ENCODE measurements at places on chromosomes 11 and 22.

- no peak for DNase-seq
Measured at GRCh38 chr11:35629914-35630313, 11.7 kb downstream of the FJX1 start.

- DNase-seq, result no peak
Measured at GRCh38 chr11:8973121-8973520, 8.9 kb upstream of the TMEM9B start.

DNA sequence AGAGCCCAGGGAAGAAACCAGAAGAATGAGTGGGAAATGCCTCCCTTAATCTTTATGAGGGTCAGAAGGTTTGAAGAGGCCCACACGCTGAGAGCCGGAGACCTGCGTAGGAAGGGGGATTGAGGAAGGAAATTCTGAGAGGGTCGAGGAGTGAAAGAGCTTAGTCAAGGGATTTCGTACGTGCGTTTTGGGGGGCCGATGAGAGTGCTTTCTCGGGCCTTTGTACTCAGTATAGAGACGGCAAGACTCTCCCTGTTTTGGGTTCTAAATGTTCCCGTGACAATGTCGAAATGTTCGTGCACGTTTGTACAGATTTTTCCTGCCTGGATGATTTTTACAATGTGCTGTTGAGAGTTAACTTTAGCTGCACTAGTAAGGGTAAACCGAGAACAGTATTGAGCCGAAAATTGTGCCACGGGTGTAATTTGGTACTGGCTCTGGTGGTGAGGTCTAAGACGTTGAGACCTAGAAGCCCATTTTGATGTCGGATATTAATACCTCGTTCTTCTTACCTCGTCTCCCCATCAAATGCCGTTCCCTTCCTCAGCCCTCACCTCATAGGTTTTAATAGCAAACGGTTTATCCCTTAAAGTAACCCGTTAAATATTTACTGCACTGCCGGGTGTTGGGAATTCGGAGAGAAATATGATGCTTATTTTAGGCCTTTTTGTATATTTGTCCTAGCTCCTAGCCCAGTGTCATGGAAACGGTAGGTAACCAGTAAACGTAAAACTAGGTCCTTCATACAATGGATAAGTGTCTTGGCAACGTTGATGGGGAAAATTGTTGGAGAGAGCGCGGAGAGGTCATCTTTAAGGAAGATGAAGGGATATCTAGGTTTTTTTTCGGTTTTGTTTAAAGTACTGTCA, 734 bp downstream of the C11orf58 start:
- peak; percentile 43 for DNase-seq

GRCh38 chr11:130452940-130453339, 4.5 kb downstream of the ADAMTS15 start:
- DNase-seq, result no peak

All from hematopoietic multipotent progenitor cell treated with erythropoietin and hydrocortisone succinate and interleukin-3 and kit ligand, for 6 days (in vitro differentiated cells).